Epithelial cell of esophagus (primary cell): ENCODE measurements at places on chromosomes 2 and 18.

DNA sequence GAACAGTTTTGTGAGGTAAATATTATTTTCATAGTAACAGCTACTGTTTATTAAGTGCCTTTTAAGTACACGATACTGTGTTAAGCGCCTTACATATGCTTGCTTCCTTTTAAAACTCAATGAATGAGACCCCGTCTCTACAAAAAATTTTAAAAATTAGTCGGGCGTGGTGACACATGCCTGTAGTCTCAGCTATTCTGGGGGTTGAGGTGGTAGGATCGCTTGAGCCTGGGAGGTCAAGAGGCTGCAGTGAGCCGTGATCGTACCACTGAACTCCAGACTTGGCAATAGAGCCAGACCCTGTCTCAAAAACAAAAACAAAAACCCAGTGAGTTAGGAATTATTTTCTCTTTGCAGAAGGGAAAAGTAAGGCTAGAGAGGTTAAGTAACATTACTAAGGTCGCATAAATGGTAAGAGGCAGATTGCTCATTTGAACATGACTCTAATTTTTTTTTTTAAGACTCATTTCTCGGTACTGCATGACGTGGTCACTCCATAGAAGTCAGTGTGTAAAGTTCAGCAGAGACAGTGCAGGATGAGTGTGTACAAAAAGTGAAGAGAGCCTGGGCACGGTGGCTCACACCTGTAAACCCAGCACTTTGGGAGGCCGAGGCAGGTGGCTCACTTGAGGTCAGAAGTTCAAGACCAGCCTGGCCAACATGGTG, 1.1 kb downstream of the METAP1D start:
- no peak for DNase-seq

DNA sequence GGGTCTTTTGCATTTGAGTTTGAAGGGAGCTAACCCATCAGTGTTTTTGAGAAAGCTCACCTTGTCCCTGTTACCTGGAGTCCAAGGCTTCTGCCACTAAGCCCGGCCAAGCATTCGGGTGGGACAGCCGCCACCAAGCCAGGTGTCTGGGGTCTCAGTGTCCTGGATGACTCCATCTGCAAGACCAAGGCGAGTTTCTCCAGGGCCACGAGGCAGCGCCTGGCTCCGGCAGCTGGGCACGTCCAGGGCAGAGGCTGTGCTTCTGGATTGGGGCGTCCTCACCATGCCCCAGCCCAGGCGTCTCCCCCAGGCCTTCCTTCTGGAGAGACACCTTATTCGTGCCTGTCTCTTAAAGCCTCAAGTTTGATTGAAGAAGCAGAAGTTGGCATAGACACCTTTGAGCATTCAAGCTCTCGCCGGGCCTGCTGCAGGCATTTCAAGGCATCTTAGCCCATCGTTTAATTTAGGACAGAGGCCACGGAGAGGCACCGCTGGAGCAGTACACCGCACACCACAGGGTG, 24.9 kb downstream of the MLPH start:
- no peak for DNase-seq

- DNase-seq = peak; percentile 24
Observed at GRCh38 chr18:35852786-35853185, 119.7 kb upstream of the RMP24 start.

GRCh38 chr2:19728125-19728524, 173.7 kb downstream of the TTC32 start:
- DNase-seq = no peak

- no peak for DNase-seq
Observed at GRCh38 chr2:201513271-201513670, 61.7 kb downstream of the STRADB start.

GRCh38 chr2:44954447-44954888, 13.0 kb downstream of the SIX3 start:
- no peak for DNase-seq

DNA sequence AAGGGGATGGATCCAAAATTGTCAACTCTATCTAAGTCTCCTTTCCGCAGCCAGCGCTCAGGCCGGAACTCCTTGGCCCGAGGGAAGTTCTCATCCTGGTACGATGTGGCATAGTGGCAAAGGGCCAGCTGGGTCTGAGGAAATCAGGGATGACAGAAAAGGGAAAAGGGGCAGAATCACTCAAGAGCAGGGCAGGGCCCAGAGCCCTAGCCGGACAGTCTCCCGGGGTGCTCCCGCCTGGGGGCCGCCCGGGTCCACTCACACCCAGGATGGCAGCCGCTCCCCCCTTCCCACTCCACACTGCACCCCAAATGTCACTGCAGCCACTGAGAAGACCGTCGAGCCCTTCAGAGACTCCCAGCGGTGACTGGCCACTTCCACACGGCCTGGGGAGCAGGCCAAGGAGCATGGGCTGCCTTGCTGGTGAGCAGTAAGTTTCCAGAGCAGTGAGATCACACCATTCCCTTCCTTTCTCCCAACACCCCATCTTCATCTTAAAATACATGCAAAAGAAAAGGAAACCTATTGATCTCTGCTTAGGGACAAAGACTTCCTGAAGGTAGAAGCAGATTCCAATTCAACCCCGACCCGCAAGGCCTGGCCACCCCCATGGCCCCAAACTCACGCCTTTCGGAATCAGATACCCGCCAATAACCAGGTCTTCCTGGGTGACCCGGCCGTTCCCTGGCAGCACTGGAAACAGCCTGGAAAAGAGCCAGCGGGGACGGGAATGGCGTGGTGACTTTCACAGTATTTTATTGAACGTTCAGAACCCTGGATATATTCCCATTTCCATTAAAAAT, 26.7 kb downstream of the CYP27C1 start:
- no peak for DNase-seq

- no peak for DNase-seq
Observed at GRCh38 chr18:77090546-77091174, 41.9 kb downstream of the MBP start.

DNA sequence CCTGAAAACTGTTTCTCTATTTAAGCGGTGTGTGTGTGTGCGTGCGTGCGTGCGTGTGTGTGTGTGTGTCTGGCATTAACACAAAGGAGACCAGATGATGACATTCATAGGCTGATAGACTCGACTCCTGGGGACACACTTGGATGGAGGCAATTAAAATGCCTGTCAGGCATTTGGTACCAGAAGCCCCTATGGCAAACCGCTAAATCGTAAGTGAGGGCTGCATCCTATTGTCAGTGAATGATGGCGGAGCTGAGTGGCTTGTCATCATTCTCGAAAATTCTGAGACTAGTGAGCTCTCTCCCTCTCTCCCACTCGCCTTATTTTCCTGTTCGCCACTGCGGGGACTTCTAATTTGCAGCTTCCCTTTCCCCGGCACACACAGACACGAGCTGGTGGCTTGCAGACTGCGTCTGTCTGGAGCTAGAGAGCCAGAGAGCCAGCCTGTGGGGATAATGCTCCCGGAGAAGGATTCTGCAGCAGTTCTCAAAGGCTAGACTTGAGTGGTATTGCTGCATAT, 155.4 kb downstream of the MAP2 start:
- DNase-seq = no peak

DNA sequence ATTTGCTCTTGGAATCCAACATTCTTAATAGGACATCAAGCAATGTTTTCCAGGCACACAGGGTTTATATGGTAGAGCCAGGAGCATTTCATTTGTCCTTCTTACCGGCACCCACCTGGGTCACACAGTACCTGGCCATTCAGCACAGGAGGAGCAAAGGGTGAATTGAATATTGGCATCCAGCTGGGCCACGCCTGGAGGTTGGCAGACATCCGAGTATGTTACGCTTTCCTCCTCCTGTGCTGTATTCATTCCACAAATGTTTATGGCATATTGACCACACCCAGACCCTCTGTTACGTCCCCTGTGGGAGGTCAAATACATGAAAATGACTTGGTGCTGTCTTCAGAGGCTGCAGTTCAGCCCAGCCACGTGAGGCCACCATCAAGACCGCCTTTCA, 206.2 kb downstream of the RTP5 start:
- DNase-seq = peak; percentile 11

DNA sequence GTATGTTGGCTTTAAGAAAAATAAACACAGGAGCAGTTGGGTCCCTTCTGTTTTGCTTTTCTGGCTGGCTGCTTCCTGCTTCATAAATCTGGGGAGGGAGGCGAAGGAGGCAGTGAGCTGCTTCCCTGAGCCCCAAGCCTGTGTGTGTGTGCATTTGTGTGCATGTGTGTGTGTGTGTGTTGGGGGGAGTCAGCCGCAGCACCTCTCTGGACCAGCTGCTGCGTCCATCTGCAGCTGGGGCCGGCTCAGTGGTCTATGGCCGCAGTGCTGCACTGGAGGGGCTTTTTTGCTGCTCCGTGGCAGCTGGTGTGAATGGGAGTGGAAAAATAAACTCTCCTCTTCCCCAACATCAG, 192.3 kb downstream of the RNF144A start:
- DNase-seq = no peak

DNA sequence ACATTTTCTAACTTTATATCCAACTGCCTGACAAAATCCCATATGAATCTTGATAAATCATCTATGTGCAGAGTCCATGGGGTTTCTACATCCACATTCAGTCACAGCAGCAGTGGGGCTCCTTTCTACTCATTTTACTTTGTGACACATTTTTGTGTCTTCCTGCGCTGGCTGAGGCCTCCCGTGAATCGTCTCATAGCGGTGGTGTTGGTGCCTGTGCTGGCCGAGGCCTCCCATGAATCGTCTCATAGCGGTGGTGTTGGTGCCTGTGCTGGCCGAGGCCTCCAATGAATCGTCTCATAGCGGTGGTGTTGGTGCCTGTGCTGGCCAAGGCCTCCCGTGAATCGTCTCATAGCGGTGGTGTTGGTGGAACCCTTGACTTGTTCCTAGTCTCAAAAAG, 17.0 kb downstream of the SNED1 start:
- no peak for DNase-seq

- no peak for DNase-seq
Observed at GRCh38 chr2:140363131-140363530, 1582.9 kb upstream of the NXPH2 start.

DNA sequence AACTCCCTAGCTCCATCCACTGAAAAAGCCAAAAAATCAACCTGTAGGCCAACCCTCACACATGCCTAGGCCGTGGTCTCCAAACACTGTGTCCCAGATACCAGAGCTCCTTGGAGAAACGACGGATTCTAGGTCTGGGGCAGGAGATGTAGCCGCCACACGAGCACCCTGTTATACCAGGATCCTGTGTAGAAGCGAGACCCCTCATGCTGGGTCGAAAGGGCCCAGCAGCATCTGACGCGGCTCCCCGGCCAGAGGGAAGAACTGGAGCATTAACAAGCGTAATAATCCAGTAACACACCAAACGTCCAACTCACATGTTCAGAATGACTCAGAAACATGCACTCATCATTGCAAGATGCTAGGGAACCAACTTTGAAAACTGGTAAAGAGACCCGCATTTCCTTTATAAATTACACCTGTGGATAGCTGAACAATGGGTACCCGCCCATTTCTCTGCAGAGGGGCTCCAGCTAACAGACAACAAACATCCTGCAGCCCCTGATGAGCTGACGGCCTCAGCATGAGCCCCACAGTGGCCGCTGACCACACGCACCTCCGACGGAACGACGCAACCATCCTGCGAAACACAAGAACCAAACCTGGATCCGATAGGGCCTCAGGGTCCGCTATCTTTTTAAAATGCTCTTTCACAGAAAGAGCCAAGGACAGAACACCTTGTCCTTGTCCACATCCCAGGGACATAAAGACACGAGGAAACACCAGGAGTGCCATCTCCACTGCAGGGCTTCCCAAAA, 14.2 kb downstream of the SLC66A2 start:
- no peak for DNase-seq

DNA sequence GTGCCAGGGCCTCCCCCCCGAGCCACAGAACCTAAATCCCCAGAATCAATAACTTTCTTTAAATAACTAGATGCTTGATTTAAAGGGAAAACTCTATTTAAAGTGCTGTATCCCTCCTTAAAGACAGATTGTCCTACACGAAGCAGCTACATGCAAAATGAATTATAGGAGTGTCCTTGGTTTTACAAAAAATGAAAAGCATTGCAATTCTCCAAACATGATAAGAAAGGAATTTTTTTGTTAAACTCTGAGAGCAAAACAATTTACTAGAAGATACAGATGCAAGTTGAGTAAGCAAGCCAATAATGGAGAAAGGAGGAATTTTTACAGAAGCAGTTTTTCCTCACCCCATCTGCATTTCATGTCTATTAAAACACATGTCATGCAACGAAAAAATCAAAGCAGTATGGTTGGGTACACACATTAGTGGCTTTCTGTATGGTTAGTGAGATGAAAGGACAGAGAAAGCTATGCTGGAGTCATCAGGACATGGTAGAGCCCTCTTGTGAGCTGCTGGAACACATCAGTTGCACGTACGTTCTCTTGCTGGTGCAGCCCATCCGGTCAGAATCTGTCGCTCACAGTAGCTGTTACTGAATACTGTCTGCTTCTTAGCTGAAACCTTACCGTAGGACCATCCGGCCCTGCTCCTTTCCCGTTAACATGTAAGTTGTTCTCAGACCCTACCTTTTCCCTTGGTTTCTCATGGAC, 25.9 kb upstream of the STEAP3 start:
- no peak for DNase-seq

- no peak for DNase-seq
Observed at GRCh38 chr2:186946896-186947467, 98.0 kb upstream of the ZSWIM2 start.

- DNase-seq = no peak
Observed at GRCh38 chr2:159114835-159115234, 146.4 kb downstream of the TANC1 start.

- no peak for DNase-seq
Observed at GRCh38 chr2:39852831-39853230, 73.8 kb upstream of the THUMPD2 start.

DNA sequence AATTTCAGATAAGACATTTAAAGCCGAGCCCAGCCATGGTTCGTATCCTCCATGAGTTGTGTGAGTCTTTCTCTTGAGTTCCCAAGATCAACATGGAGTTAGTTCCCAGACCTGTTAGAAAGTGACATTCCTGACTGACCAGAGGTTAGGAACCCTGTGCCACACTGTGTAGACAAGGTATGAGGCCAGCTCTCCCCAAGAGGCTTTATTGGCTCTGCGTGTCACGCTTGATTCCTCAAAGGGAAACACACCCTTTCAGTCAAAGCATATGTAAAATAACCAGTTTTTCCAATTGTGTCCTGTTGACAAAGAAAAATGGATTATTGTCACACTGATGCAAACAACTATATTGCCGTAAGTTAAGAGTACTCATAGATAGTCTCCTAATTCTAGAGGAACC, 1.2 kb downstream of the SULT1C3 start:
- DNase-seq = peak; percentile 5
